ENCODE measurements at places on chromosomes 5 and 9.

DNA sequence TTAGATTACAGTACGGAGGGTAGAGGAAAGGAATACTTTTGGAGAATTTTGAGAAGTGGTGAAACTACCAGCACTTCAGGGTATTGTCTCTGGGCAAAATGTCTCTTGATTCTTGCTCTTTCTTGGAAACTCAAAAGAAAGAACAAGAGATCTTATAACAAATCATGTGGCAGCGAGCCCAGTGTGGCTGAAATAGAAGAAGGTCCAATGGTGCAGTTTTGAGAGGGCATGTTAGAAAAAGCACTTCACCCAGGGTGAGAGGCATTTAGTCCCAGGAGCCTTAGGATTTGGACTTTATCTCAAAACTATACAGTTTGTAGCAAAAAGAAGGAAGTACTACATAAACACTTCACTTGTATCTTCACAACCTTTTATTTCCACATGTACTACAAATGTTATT is 39.4 kb downstream of the NNT start:
- DNase-seq, result no peak

GRCh38 chr9:131976157-131977108 is 103.2 kb downstream of the MED27 start:
- no peak for DNase-seq

DNA sequence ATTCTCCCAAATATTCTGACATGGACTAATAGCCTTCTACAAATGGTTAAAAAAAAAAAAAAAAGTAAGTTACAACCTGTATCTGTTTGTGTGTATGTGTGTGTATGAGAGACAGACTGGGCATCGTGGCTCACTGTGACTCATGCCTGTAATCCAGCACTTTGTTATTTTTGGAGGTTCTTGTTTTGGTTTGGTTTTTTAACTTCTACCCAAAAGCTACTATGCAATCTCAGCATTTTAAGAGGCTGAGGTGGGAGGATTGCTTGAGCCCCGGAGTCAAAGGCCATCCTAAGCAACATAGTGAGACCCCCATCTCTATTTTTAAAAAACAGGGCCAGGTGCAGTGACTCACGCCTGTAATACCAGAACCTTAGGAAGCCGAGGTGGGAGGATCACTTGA is 17.6 kb upstream of the HAVCR1 start:
- DNase-seq, result peak; percentile 70

DNA sequence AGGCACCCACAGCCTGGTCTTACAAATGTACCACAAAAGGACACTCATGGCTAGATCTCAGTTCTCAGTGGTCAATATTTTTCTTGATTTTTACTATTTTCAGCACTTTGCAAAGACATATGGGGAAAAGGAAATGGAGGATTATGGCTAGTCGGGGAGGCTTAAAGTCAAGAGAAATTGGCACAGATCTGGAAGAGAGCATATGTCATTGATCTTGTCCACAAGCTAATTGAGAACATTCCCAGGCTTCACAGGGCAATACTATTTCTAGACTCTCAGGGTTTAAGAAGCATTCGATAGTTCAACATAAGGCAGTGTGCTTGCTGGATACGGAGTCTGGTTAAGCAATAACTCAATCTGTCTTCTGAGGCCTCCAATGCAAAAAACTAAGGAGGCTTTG is 285.8 kb downstream of the ZNF608 start:
- DNase-seq, result no peak

DNA sequence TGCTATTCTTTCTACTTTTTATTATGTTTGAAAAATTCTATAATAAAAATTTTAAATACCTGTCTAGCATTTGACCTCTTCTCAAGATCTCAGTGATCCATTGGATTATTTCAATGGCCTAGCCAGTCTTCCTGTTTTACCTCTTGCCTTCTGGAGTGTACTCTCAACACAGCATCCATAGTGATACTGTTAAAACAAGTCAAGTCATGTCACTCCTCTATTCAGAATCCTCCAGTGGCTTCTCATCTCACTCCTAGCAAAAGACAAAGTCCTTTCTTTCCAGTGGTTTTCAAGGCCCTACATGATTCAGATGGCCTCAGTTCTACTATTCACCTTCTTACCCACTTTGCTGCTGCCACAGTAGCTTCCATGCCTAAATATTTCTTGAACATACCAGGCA is 1.8 kb downstream of the MARVELD2 start:
- DNase-seq, result no peak

DNA sequence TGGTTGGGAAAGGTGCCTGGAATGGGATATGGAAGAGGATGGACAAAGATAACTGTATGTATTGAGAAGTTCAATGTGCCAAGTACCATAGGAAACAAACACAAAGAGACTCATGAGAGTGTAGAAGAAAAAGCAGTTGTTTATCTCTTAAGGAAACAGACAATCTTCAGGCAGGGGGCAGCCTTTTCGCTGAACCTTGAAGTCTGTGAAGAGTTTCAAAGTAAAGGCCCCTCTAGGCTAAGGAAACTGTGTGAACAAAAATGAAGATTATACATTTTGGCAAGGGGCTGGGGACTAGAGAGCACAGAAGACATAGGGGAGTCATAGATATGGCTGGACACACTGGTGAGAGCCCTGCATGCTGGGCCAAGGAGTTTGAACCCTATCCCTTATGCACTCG is 27.5 kb upstream of the FRMPD1 start:
- DNase-seq, result no peak

DNA sequence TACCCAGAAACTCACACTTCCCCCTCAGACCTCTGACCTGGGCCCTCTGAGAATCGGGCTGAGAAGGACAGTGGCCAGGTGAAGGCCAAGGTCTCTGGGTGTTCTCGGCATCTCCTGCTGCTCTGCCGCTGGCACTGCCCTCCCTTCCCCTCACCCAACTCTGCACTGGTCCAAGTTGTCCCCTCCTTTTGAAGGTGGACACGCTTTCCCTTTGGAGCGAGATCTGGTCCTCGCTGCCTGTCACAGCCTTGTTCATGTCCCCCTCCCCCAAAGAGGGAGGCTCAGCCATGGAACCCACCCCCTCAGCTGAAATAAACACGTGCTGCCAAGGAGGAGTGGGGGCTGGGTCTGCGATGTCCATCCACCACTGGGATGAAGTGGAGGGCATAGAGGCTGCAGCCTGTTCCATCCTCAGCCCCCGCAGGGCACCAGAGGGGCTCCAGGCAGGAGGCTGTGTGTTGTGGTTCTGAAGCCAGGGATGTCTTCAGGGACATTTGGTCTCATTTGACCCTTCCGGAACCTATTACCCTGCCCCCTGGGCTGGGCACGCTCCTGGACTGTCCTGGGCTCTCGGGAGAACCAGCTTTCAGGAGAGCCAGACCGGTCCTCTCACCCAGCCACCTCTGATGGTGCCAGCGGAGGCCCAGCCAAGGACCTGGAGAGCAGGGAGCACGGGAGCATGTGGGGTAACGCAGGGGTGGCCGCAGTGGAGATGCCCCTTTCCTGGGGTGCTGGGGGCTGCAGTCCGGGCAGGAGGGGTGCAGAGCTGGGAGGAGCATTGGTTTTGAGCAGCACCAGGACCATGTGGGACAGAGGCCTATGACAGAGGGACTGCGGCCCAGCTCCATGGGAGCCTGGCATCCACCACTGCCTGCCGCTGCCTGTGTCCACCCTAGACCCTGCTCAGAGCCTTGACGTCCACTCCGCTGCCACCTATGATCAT is 4.7 kb upstream of the LCN2 start:
- DNase-seq, result no peak

DNA sequence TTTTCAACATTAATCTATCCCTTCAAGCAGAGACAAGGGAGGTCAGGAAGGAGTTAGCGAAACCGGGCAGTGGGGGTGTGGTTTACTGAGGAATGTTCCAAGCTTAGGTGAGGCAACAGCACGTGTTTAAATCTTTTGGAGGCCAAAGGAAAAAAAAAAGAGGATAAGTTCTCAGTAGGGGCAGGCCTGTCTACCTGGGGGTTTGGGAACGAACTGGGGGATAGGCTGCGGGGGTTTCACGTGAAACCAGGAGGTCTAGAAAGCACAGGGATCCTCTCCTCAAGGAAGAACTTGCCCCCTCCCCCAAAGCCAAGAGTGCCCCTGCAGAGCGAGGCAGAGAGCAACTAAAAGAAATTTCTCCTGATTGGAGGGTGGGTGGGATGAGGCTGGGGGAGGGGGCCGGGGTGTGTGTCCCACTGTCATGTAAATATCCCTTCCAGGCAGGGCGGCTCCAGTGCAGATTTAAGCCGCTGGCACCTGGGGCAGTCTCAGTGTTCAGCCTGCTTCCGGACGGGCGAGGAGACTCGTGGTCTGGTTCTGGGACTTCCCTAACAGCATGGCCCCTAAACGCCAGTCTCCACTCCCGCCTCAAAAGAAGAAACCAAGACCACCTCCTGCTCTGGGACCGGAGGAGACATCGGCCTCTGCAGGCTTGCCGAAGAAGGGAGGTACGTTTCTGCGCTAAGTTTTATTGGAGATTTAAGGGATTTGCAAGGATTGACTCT is 5.5 kb upstream of the SET start:
- peak; percentile 34 for DNase-seq

GRCh38 chr5:72452515-72453245 is 54.5 kb downstream of the ZNF366 start:
- peak; percentile 92 for DNase-seq

DNA sequence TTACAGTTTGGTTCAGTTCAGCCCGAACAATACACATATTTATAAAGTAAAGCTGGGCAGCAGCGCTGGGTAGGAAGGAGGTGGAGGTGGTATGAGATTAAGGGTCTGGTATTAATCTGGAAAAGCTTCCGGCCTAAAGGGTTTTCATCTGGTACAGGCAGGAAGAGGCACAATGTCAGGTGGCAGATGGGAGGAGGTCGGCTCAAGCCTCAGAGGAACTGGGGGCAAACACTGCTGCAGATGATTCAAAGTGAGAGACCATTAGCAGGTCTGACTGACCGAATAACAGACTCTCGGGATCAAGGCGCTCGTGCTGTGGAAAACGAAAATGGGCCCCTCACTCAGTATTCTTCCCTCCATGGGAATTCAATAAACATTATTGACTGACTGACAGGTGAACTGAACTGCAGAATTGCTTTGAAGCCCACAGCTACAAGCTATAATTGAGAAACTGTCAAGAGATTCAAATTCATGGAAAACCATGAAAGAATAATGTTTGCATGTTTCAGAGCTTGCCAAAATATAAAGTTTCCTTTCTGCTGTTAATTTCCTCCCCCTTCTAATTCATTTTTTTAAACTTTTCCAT is 75.3 kb downstream of the TMEM167A start:
- DNase-seq, result no peak

DNA sequence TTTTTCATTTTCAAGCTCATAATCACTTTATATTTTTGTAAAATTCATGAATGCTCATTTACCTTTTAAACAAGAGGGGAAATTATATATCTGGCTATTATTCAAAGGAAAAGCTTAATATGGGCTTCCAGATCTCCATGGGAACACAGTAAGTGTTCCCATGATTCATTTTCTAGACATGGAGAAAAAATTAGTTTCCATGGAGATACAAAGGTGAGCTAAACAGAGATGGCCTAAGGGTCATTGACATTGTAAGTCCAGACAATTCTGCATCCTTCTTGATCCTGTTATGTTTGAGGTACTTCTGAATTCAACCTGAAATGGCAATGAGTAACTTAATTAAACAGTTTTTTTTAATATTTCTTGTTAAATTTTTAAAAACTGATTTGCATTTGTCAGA is 341.4 kb upstream of the PRR16 start:
- DNase-seq, result peak; percentile 40

GRCh38 chr9:98341157-98342097 is 86.0 kb upstream of the TBC1D2 start:
- no peak for DNase-seq

- peak; percentile 3 for DNase-seq
Measured at GRCh38 chr5:80874162-80874561, 86.0 kb upstream of the RASGRF2 start.

- no peak for DNase-seq
Measured at GRCh38 chr9:115972362-115972761, 181.2 kb upstream of the PAPPA start.

GRCh38 chr9:89899573-89899972 is 294.8 kb downstream of the GADD45G start:
- no peak for DNase-seq

- DNase-seq, result peak; percentile 90
Measured at GRCh38 chr9:4553951-4554381, 63.7 kb downstream of the SLC1A1 start.

DNA sequence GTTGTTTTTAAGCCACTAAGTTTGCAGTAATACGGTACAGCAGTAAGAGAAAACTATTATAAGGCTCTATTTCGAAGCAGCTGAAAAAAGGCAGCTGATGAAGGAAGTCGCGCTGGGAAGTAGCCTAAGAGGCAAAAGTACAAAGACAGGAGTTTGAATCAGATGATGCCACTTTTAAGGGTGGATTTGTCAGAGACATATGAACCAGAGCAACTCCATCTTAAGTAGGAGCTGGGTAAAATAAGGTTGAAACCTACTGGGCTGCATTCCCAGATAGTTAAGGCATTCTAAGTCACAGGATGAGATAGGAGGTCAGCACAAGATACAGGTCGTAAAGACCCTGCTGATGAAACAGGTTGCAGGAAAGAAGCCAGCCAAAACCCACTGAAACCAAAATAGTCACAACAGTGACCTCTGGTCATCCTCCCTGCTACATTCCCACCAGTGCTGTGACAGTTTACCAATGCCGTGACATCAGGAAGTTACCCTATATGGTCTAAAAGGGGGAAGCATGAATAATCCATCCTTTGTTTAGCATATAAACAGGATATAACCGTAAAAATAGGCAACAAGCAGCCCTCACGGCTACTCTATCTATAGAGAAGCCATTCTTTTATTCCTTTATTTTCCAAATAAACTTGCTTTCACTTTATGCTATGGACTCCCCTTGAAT is 91.8 kb upstream of the PRSS3 start:
- no peak for DNase-seq

All from M059J (cell line).